ENCODE measurements at places on chromosomes 13 and 19.

DNA sequence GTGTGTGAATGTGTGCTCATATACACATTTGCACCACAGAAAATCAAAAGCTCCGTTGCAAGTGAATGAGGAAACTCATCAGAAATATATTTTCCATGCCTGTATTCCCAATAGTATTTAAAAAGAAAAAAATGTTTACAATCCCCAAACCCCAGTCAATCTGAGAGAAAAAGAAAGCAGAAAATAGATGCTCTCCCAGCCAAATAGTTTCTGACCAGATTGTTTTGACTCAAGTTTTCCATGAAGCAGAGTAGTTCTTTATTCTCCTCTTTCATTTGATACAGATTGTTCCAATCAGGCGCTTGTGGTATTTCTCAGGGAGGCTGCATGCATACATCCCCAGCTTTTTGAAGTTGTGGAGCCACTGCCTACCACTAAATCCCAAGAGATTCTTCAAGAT, 110.6 kb downstream of the STARD13 start:
- DNase-seq: no peak

- DNase-seq: no peak
Observed at GRCh38 chr19:30513082-30513411, 140.9 kb downstream of the ZNF536 start.

- no peak for DNase-seq
Observed at GRCh38 chr13:30257468-30258099, 49.8 kb downstream of the KATNAL1 start.

GRCh38 chr19:43820098-43820883, 6.8 kb upstream of the ZNF283 start:
- DNase-seq: peak; percentile 23

GRCh38 chr19:44615863-44616247, 2.5 kb downstream of the IGSF23 start:
- DNase-seq: no peak

DNA sequence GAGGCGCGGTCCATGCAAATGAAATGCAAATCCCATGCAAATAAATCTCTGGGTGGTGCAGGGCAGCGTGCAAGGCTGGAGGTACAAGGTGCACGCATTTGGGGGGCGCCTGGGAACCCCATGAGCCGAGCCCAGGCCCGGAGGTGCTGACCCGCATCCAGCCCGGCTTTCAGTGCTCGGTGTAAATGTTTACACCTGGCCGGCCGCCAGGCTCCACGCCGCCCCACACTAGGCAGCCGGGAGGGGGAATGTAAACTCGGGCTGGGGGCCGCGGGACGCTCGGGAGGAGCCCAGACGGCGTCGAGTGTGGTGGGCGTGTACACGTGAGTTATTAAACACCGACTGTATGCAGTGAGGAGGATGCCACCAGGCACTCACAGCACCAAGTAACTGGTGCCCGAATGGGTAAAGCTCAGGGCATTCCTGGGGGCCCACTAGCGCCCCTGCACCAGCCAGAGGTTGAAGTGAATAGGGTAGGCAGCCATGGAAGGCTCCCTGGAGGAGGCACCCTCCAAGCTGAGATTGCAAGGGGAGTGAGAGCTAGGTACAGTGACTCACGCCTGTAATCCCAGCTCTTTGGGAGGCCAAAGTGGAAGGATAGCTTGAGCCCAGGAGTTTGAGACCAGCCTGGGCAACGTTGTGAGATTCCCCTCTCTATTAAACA, 17.2 kb downstream of the FUT6 start:
- no peak for DNase-seq

Measured in stimulated activated naive CD8-positive, alpha-beta T cell treated with anti-CD3 and anti-CD28 coated beads, Interleukin-15, Interleukin-2, amounts not matched to agents 100 U/mL and 50 U/mL, for 24 hours (primary cell).